Activated naive CD8-positive, alpha-beta T cell treated with anti-CD3 and anti-CD28 coated beads for 36 hours (primary cell): ENCODE measurements at places on chromosomes 3 and 15. TPM values are rescaled to one million over a fixed set of nuclear protein-coding genes. Genes with fewer than 3 reads are reported as not detected.
A peak's percentile ranks its signal among the peaks of the same experiment; 100 is the strongest.

DNA sequence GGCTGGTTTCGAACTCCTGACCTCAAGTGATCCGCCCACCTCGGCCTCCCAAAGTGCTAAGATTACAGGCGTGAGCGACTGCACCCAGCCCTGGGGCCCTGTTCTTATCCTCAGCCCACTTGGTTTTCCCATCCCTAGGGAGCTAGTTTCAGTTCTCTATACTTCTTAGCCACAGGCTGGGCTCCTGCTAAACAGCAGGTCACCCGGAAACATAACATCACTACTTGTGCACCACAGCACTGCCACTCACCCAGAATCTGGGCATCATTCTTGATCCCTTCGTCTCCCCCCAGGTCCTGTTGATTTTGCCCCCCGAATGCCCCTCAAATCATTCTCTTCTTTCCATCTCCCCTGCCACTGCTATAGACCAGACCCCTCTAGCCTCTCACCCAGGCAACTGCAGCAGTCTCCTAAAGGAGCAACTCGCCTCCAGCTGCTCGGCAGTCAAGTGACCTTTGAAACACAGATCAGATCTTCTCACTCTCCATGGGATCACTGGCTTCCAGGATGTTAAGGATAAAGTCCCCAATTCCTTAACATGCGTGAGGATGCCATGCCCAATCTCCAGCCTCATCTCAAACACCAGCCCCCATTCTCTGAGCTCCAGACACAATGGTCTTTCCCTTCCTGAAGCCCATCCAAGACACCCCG is 5.6 kb upstream of the AP3S2 start:
- no peak for DNase-seq

DNA sequence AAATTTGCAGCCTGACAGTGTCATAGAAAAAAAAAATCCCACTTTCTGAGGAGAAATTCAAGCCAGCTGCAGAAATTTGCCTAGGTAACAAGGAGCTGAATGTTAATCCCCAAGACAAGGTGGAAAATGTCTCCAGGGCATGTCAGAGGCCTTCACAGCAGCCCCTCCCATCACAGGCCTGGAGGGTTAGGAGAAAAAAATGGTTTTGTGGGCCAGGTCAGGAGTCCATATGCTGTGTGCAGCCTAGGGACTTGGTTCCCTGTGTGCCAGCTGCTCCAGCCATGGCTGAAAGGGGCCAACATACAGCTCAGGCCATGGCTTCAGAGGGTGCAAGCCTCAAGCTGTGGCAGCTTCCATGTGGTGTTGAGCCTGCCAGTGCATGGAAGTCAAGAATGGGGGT is 11.2 kb downstream of the CD200R1 start:
- DNase-seq, result no peak

The USP50 gene
- total RNA-seq, result not detected

DNA sequence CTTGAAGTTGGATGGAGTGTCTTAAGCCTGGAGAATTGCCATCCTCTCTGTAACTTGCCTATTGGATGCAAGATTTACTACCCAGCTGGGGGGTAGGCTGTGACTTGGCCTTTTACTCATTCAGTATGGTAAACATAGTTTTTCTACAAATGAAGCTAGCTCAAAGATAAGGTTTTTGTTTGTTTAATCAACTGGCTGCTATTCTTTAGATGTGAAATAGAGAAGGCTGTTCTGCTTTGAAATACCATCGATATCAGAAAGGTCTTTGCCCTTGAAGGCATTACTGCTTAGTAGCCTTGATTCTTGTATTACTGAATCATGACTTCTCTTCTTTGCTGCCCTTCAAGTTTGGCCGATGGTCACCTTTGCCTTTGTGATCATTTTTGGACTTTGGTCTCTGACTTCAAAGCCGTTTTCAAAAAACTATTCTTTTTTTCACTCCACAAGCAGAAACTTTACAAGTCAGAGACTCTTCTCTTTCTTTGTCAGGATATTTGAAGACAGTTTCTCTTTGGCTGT is 83.1 kb downstream of the GAP43 start:
- no peak for DNase-seq

GRCh38 chr3:169667166-169668071 is 3.9 kb upstream of the MECOM start:
- no peak for DNase-seq

GRCh38 chr3:22349215-22349851 is 598.3 kb upstream of the ZNF385D start:
- no peak for DNase-seq

GRCh38 chr3:64825404-64826120 is 137.8 kb upstream of the ADAMTS9 start:
- DNase-seq, result no peak

GRCh38 chr3:12478326-12478725 is 6.0 kb upstream of the TSEN2 start:
- no peak for DNase-seq

The KBTBD12 gene
- total RNA-seq, result not detected

The PRICKLE2 gene
- total RNA-seq, result not detected

DNA sequence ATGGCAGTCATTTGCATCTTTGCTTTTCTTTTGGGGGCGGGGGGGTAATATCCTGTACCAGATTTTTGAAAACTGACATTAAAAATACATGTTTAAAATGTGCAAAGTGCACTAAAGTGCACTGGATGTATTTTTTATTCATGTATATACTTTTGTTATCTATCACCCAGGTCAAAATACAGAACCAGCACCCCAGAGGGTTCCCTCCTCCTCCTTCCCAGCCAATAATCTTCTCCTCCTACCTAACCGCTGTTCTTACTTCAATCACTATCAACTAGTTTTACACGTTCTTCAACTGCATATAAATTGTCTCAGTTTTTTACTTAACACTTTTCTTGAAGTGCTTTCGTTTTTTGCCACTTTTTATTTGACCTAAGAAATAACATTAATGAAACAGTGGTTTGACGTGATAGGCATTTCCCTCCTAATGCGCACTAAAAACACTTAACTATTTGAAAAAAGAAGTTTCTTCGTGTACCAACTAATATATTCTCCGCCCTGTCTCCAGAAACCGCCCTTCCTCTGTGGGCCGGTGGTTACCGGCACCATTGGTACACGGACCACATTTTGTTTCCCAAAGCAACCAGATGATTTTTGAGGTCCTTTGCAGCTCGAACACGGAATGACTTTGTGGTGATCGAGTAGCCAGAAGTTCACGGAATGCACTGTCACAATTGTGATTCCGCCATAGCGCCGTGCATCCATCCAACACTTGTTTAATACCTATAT is 836 bp upstream of the AKAP13 start:
- DNase-seq, result peak; percentile 69

DNA sequence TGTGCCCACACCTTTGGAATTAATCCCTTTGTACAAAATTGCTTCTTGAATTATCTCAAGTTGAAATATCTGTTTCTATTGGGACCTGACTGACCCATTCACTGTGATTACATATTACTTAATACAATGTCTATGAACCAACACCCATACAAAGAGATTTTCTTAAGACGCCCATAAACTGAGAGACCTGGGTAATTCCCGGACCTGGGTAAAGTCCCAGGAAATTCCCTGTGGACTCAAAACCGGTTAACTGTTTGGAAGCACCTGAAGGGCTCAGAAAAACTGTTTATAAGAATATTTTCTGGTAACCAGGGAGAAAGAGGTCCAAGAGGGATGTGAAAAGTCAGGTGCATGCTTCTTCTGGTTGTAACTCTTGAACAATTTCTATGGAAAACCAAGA is 314.0 kb upstream of the WNT5A start:
- no peak for DNase-seq

The SH2D7 gene
- total RNA-seq, result not detected

DNA sequence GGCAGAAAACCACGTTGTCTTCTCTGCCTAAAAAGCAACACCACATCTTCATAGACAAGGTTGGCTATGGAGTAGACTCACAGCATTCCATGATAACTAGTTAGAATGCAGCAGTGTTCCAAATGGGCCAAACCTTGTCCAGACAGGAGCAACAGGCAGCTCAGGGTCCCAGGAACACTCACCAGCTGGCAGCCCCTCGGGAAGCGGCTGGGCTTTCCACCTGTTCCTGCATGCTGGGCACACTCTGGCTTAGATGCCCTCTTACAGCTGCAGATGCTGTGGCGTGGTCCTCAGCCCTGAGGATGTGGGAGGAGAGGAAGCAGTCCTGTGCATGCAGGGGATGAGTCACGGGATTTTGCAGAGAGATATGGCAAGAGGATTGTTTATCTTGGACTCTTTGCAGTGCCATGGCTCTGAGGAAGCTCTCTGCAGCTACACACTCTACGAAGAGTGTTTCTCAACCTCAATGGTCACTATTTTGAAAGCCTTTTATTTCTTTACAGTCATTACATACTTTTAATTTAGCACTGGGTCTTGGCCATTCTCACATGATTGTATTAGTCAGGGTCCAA is 11.3 kb downstream of the NRROS start:
- no peak for DNase-seq

DNA sequence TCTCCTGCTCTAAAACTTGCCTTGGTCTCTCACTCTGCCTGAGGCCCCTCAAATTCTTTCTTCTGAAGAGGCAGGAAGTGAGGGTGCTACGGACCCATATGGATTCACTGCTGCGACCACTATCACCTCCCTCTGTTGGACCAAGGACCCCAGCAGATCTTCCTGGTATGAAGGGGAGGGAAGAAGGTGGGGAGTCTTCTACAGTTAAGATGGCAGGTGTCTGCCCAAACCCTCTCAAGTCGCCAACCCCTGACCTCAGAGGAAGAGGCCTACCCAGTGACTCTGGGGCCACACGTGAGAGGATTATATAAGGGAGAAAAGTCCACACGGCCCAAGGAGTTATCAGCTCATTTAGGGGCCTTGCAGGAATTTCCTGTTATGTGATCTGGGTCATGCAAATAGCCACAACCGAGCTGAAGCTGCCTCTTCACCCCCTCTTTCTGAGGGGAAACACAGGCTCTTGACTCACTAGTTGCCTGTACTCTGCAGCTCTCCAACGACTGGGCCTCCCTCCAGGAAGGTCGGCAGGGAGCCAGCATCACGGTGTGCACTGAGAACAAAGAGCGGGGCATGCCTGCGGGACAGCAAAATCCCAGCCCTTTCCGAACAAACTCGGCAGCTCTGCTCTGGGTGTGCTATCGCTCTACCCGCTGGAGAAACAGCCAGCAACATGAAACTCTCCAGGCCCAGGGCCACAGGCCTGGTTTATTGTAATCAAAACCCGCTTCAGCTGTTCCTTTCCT is 116.0 kb downstream of the XXYLT1 start:
- no peak for DNase-seq

DNA sequence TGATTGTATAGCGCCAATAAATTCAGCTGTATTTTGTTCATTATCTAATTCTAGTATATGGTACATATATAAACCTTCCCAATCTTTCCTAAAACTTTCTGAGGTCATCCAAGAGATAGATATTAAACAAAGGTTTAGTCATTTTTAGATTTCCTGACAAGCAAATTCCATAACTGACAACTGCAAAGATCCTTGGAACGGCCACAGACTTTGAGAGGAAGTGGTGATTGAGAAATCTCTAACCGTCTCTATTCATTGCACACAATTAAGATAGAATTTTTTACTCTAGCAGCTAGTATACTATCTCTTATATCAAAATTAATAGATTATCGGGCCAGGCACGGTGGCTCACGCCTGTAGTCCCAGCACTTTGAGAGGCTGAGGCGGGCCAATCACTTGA is 4.7 kb downstream of the CSNK1G1 start:
- DNase-seq, result no peak

The SLC22A13 gene
- 0.27 TPM for total RNA-seq

The ROPN1 gene
- not detected for total RNA-seq

GRCh38 chr15:90531147-90531546 is 1.4 kb downstream of the CRTC3 start:
- DNase-seq, result no peak

The AADACL2 gene
- total RNA-seq, result not detected

- DNase-seq, result no peak
Measured at GRCh38 chr15:68646696-68647095, 67.9 kb downstream of the CORO2B start.

GRCh38 chr15:85388566-85389305 is 8.3 kb downstream of the AKAP13 start:
- DNase-seq, result no peak

- DNase-seq, result no peak
Measured at GRCh38 chr3:112348943-112349342, 16.0 kb downstream of the CD200 start.

The EBLN2 gene
- total RNA-seq, result 3.6 TPM

GRCh38 chr3:134630506-134630905 is 20.3 kb downstream of the KY start:
- no peak for DNase-seq

- DNase-seq, result no peak
Measured at GRCh38 chr3:66985336-66985920, 12.7 kb upstream of the KBTBD8 start.
